ENCODE measurements at places on chromosomes 16 and 17.

- DNase-seq, result no peak
Observed at GRCh38 chr16:14315683-14316320, 244.7 kb downstream of the MRTFB start.

- no peak for DNase-seq
Observed at GRCh38 chr16:22189473-22190080, 16.5 kb upstream of the EEF2K start.

DNA sequence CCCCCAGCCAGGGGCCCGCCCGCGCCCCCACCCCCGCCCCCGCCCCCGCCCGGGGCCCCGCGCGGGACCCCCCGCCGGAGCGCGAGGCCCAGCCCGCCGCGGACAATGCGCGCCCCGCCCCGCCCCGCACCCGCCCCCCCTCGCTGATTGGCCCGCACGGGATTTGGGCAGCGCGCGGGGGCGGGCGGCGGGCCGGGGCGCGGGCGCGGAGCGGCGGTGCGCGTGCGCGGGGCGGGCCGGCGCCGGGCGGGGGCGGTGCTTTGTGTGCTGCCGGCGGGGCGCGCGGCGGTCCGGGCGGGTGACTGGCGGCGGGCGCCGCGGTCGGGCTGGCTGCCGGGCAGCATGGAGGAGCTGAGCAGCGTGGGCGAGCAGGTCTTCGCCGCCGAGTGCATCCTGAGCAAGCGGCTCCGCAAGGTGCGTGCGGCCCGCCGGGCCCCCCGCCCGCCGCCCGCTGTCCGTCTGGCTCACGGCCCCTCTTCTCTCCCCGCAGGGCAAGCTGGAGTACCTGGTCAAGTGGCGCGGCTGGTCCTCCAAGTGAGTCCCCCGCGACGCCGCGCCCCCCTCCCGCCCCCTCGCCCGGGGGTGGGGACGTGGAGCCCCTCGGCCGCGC is at the start of gene CBX2:
CBX2 (plus strand) TSS at position 255 of the 610 bp plus-strand sequence; CDS start at position 343, 88 bp downstream.
- no peak for DNase-seq

DNA sequence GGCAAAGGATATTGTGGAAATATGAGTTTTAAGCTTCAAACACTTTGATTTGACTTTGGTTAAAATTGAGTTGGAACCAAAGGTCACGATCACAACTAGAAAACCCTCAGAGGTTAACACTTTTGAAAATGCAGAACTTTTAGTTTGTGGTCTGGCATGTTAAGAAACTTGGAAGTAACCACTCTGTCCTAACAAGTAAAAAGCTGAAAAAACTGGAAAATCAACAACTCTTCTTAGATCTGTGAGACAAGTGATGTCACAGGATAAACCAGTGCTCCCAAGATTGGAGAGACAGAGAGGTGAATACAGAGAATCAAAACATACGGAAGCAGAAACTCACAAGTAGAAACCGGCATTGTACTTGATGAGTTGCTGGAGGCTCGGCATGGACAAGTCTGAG is 17.4 kb downstream of the MFSD6L start:
- no peak for DNase-seq

- no peak for DNase-seq
Observed at GRCh38 chr17:62618647-62619416, 8.6 kb upstream of the MRC2 start.

DNA sequence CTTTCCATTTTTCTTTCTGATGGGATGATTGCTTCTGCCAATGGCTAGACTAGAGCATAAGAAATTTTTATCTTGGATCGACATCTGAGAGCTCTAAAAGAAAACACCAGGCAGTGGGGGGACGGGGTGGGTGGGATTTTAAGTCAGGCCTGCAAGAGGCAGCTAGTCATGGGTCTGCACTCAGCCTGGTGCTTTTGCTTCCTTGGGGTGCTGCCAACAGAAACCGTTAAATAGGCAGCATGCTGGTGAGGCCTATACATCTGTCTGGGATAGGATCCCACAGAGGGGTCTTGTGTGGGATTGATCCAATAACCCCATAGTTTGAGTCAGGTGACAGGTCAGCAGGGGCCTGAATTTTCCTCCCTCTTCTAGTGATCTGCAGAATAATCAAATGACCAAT is 26.9 kb downstream of the ZNRF1 start:
- no peak for DNase-seq

All from cerebellar nuclear complex (tissue), 1 donor.